ENCODE measurements at places on chromosomes 3 and 15. TPM values are rescaled to one million over a fixed set of nuclear protein-coding genes. Genes with fewer than 3 reads are reported as not detected.
A peak's percentile ranks its signal among the peaks of the same experiment; 100 is the strongest.

ANKRD34C gene
- polyA plus RNA-seq: 0.10 TPM

GRAMD1C gene
- polyA plus RNA-seq: 34.7 TPM

RLBP1 gene
- polyA plus RNA-seq: not detected

GOLGA8Q gene
- 2.5 TPM for polyA plus RNA-seq

EPHB3 gene
- polyA plus RNA-seq: 27.6 TPM

- no peak for DNase-seq
These were observed 7.0 kb downstream of the HDGFL3 start for GRCh38 chr15:83200589-83200988.

- DNase-seq: no peak
These were observed 117.8 kb downstream of the CPNE4 start for GRCh38 chr3:131917006-131917405.

GOLGA6A gene
- 0.27 TPM for polyA plus RNA-seq

DNA sequence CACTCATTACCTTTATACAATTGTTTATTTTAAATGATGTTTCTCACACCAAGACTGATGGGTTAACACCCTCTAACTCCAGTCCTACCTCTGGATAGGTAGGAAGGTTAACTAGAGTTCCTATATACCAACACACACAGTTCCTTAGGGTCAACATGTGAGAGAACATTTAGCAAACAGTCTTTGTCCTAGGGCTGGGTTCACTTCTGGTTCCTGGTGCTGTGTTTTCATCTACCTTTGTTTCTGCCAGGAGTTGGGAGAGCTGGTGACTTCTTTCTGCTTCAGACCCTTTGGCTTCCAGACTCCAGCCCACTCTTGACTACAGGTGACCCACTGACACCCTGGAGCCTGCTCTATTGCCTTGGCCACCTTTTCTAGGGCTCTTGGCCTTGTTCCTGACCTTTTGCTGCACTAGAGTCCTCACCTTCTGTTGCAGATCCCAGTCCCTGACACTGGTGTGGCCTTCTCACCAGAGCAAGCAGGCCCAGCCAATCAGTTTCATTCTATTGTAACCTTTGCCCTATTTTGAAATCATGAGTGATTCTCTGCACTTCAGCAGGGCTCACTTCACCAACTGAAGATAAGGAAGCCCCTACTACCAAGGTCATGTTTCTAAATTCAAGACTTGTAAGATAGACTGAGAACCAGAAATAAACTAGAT is 50.0 kb upstream of the SECISBP2L start:
- DNase-seq: no peak

EIF4E3 gene
- polyA plus RNA-seq: 13.1 TPM

GUCA1C gene
- 0.52 TPM for polyA plus RNA-seq

PKM gene
- polyA plus RNA-seq: 696 TPM

GRCh38 chr3:46187876-46188275 is 20.2 kb downstream of the CCR1 start:
- DNase-seq: no peak

LRRIQ4 gene
- 0.12 TPM for polyA plus RNA-seq

GRCh38 chr3:38834110-38834509 is 18.1 kb upstream of the SCN10A start:
- peak; percentile 7 for DNase-seq

TYRO3 gene
- 131 TPM for polyA plus RNA-seq

DNA sequence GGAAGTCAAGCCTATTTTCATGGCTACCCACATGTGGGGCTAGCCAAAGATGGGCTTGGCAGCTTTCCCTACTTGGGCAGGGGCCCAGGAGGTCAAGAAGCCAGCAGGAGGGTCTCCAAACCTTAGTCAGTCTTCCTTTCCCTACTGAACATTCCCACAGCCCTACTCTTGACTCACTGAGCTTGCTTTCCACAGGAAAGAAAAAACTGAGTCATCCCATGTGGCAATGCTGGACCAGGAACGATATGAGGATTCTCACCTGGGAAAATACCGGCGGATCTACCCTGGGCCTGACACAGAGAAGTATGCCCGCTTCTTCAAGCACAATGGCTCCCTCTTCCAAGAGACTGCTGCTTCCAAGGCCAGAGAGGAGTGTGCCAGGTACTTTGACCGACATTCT is 3.7 kb upstream of the NGRN start:
- no peak for DNase-seq

FMN1 gene
- polyA plus RNA-seq: 23.1 TPM

DNA sequence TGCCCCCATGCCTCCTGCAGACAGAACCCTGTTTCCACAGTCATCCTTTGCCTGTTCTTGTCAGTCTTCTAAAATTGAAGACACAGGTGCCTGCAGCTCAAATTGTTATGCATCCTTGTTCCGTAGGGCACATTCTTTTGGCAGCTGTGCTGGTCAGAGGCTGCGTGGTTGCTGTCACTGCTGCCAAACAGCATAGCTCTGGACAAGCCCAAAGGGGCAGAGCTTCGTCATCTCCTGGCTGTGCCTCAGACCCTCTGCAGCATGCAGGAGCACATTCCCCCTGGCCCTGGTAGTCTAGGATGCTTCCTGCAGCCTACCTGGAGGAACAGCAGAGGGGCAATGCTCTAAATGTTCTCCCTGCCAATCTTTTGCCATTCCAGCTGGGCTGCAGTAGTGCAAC is 2.1 kb upstream of the FBXL22 start:
- DNase-seq: no peak

DNA sequence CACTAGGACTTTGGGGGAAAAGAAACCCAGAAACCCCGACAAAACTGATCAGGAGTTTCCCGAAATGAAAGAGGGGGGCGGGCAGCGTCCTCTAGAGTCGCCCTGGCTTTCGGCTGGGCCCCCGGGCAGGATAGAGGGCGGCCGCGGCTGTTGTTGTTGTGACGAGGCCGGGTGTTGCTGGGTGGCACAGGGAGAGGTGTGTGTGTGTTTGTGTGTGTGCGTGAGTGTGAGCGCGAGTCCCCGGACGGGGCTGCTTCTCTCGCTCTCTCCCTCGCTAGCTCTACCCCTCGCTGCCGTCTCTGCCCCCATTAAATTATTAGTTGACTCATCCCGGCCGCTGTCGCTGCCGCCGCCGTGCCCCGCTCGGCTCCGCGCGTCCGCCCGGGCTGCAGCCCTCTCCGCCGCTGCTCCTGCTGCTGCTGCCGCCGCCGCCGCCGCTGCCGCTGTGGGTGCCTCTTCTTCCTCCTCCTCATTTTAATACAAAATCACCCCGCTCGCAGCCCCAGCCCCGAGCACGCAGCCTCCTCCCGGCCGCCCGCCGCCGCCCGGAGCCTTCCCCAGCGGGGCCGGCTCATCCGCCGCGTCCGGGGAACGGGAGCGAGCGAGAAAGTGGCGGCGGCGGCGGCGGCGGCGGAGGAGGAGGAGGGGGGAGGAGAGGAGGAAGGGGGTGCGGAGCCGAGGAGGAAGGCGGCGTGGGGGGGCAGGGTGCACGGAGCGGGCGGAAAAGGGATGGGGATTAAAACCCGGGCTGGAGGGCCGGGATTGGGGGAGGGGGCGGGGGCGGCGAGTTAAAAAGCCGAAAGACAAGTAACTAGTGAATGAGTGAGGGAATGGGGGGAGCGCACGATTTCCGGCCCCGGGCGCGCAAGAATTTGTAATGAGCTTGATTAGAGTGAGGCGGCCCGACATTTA is at the start of gene SATB1:
SATB1 (minus strand) TSS at position 611 of the 912 bp plus-strand sequence. CDS start 4,372 bp downstream, outside the sequence.
- peak; percentile 84 for DNase-seq

DNA sequence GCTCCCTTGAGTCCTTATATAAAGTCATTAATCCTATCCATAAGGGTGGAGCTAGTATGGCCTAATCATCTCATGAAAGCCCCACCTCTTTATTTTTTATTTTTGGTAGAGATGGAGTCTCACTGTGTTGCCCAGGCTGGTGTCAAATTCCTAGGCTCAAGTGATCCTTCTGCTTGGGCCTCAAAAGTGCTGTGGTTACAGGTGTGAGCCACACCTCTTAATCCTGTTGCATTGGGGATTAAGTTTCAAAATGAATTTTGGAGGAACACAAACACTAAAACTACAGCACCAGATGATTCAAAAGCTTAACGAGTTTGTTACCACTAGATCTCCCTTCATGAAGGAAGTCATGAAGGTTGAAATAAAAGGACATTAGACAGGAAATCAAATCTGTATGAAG is 27.7 kb downstream of the RAB7A start:
- DNase-seq: no peak

DNA sequence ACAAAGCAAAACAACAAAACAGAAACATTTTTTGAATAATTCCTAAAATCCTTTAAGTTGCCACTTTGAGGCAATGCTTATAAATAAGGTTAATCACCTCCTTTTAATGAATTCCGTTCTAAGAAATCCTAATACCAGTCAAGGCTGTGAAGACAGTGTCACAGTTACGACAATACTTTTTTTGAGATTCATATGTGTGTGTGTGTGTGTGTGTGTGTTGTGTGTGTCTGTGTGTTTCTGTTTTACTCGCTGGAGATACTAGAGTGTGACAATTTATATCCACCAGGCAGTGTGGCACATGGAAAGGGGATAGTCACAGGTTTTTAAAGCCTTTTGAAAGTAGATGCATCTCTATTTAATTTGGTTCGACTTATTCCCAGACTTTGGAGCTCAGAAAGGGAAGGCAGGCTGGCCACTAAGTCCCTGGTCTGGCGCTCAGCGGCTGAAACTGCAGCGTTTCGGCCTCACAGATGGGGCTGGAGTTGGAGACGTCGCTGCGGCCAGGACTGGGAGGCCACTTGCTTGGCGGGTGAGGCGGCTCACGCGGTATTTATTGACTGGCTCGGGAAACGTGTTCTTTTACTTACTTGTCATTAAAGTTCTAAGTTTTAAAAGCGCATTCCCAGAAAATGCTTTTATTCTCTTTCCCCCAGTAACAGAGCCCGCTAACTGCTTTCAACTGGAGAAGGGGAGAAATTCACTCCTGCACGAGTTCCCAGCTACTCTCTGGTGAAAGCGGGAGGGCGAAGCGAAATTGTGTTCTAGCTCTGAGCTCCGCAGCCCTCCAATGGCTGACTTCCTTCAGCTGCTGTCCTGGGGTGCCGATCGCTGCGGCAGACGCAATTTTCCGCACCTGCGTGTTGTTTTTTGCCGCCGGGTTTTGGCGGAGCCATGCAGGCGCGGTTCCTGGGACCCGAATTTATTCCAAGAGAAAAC is 13.7 kb downstream of the ZIC1 start:
- DNase-seq: no peak

DNA sequence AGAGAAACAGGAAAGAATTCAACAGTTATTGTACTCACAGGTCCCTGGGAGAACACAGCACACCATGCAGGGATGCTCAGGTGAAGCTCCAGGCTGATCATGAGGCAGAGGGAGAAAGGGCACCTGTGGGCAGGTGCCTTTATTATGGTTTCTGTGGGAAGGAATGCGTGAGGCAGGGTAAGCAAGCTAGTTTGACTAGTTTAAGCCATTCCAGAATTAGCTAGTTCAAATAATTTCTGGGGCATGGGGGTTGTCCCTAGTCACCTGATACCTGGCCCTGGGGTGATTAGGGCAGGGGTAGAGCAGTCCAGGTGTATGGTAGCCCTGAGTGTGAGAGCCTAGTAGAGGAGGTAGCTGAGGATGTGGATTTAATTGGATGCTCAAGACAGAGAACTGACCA is 47.9 kb upstream of the DCLK3 start:
- no peak for DNase-seq

DNA sequence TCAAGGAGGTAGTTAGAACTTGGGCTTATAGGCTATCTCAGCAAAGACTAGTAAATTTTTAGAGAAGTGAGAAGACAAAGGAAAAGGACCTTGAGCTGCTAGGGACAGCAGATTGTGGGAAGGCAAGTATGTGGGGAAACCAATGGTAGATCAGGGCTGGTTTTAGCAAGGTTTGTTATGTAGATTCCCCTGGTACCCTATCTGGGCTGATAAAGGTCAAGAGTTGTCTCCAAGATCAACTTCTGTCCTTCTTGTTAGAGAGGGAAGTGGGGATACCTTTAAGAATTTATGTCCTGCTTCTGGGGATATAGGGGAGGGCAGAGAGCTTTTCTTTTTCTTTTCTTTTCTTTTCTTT is 28.9 kb downstream of the KAT2B start:
- no peak for DNase-seq

GRCh38 chr15:99435877-99436541 is 129.8 kb upstream of the MEF2A start:
- no peak for DNase-seq

CPA3 gene
- 0.48 TPM for polyA plus RNA-seq

- no peak for DNase-seq
These were observed 363.6 kb upstream of the CCDC54 start for GRCh38 chr3:107013641-107014040.

DNA sequence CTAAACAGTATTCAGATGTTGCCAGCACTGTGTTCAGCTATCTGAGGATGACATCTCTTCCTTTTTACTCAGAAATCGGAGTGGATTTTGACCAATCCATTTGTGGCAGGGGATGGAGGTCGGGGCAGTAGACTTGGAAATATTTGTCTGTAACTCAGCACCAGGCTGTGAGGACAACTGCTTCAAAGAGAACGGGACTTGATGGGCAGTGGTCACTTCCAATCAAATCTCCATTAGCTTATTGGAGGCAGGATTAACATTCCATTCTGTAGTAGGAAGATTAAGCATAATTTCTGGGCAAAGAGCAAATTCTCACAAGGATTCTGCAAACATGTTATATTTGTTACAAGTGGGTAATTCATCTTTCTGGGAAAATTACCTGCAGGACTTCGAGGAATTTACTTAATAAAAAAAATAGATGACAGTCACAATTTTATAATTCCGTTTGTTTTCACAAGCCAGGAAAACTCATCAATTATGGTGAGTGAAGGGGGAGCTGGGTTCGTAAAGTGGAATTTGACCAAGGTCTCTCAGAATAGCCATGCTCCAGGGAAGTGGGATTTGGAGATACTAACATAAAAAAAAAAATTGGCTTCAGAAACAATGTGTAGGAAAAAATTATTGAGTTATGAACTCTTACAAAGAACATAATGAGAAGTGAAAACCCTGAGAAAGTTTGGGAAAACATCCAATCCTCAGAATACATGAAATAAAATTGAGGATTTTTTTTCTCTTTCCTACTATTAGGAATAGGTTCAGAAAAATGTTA is 18.1 kb downstream of the CRABP1 start:
- DNase-seq: no peak

- DNase-seq: no peak
These were observed 792 bp downstream of the ATP13A3 start for GRCh38 chr3:194485881-194486539.

- DNase-seq: no peak
These were observed 59.0 kb downstream of the CLEC3B start for GRCh38 chr3:45084820-45085816.

GRCh38 chr15:51048308-51048707 is 46.4 kb downstream of the TNFAIP8L3 start:
- no peak for DNase-seq

DNA sequence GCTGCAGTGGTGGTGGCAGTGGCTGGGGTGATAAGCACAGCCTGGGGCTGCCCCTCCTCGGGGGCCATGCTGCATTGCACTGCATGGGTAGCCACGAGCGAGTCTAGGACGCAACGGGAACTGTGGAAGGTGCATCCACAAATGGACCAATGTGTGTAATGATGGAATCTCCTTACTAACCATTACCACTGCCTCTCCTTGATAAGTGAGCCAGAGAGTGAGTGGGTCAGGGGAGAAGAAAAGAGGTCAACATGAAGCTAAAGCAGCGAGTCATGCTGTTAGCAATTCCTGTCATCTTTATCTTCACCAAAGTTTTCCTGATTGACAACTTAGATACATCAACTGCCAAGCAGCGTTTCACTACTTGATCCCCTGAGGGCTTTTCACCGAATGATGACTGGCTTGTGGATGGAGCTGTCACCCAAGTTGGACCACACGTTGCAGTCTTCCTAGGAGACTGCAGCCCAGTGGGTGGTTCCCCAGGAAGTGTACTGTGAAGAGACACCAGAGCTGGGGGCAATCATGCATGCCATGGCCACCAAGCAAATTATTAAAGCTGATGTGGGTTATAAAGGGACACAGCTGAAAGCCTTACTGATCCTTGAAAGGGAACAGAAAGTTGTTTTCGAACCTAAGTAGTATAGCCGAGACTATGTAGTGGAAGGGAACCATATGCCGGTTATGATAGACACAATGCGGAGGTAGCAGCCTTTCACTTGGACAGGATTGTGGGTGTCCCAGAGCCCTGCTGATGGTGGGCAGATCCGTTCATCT is 20.6 kb downstream of the SAMD7 start:
- DNase-seq: no peak

All from left kidney (tissue), 8 donors.